NCI-H1694 (cell line): ENCODE measurements at places on chromosomes 3 and 15.

DNA sequence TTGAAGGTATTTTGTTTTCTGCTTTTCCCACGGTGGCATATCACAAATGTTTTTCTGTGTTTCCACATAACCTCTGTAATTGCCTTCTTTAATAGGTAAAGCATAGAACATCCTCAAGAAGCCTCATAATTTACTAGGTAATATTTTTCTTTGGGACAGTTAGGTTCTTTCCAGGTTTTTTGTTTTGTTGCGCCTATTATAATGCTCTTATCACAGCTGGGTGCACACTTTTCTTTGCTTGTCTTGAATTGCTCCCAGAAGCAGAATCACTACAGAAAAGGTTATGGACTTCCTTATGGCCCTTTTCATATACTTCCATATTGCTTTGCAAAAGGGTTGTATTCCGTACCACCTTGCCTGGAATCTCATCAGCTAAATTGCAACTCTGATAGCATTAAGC is 213.5 kb downstream of the RYR3 start:
- DNase-seq = no peak

DNA sequence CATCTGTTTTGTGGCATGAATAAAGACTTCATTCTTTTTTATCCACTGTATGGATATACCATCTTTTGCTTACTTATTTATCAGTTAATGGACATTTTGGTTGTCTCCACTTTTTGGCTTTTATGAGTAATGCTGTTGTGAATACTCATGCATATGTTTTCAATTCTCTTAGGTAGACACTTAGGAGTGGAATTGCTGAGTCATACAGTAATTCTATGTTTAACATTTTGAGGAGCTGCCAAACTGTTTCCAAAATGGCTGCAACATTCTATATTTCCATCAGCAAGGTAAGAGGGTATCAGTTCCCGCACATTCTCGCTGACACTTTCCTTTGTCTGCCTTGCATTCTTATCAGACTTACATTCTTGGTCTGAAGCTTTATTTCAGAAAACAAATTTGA is 191.1 kb downstream of the WNT5A start:
- no peak for DNase-seq

GRCh38 chr3:17913359-17913758 is 170.9 kb upstream of the TBC1D5 start:
- DNase-seq = no peak

DNA sequence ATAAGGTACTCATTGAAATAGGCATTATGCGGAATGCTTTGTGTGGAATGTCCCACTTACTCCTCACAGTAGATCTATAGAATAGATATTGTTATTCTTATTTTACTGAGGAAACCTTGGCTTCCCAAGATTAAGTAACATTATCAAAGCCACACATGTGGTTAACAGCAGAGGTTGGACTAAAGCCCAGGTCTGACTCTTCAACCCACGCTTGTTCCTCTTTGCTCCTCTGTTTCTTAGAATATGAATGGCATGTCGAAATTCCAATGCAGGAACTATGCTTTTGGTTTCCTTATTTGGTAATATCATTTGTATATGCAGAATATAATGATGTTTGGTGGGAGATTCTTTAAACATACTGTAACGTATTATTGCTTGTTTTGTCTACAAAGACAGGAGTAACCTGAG is 818.8 kb upstream of the LMCD1 start:
- no peak for DNase-seq

DNA sequence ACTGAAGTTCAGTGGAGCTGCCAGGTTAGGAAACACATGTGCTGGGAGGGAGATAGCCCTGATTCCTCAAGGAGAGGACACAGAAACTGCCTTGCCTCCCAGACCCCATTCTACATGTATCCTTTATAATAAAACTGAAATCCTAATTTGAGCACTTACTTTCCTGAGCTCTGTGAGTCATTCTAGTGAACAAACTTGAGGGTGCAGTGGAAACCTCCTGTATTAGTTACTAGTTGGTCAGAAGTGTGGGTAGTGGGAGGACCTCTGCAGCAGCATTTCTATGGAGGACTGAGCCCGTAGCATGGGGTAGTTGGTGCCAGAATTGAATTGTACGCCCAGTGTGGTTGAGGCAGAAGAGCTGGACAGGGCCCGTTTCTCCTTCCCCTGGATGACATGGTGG is 23.9 kb downstream of the ATP1B3 start:
- no peak for DNase-seq

DNA sequence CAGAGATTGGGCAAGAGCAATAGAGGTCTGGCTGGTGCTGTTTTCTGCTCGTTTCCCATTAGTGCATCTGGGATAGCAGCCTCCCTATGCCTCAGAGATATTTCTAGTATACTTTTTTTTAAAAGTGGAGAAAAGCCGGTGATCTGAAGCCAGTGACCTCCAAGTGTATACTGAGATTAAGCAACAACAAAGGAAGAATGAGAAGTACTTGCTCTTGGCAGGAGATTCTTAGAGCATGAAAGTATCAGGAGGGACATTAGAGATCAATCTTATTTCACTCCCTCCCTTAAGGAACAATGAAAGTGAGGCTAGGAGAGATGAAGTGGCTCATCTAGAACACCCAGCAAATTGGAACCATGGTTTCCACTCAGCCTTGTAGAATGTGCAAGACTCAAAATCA is 423.3 kb downstream of the SOX2 start:
- DNase-seq = no peak

- no peak for DNase-seq
Measured at GRCh38 chr15:48595981-48596380, 49.5 kb downstream of the FBN1 start.

- DNase-seq = no peak
Measured at GRCh38 chr3:131717493-131717892, 214.7 kb upstream of the MRPL3 start.

GRCh38 chr3:127497166-127497565 is 93.4 kb downstream of the TPRA1 start:
- no peak for DNase-seq

DNA sequence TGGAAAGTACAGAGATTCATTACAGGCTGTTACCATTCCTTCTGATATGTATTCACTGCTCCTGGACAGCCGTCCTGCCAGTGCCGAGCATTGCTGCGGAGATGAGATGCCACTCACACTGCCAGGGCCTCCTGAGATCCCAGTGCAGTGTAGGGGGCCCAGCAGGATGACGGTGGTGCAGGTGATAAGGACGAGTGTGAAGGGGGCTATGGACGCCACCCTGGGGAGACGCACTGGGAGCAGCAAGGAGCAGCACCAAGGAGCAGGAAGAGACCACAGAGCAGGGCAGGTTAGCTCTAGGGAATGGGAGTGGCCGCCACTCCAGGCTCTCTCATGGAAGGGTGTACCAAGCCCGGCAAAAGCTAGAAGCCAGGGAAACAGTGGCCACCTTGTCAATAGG is 4.0 kb upstream of the KLF15 start:
- no peak for DNase-seq

- DNase-seq = no peak
Measured at GRCh38 chr3:187896646-187897045, 151.4 kb upstream of the BCL6 start.

GRCh38 chr15:33137101-33137500 is 57.4 kb downstream of the FMN1 start:
- no peak for DNase-seq

- no peak for DNase-seq
Measured at GRCh38 chr3:38458796-38459498, 5.3 kb downstream of the ACVR2B start.

GRCh38 chr3:10400749-10401495 is 80.0 kb upstream of the SEC13 start:
- DNase-seq = no peak

GRCh38 chr3:99758502-99759177 is 59.0 kb upstream of the CMSS1 start:
- DNase-seq = no peak

DNA sequence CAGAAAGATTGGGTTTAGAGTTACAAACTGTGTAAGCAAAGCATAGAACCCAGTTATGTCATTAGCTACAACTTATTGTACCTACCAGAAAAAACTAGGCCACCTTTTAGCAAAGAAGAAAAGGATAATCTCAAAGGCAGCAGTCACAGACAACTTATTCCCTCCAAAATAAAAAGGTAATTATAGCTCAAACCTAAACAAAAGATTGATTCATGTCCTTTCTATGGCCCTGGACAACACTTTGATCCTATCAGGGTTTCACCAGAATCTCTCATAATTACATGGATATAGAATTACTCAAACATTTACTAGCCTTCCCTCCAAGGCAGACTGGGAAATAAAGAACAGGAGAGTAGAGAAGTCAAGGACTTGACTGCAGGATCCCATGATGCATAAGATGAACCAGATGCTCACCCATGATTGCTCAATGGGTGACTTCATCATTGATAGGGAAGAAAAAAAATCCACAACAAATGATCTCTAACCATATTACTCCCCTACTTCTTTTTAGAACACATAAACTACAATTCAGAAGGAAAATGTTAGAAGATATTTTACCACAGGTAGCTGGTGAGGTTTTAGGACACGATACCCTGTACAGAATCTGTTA is 17.4 kb downstream of the DET1 start:
- DNase-seq = no peak

DNA sequence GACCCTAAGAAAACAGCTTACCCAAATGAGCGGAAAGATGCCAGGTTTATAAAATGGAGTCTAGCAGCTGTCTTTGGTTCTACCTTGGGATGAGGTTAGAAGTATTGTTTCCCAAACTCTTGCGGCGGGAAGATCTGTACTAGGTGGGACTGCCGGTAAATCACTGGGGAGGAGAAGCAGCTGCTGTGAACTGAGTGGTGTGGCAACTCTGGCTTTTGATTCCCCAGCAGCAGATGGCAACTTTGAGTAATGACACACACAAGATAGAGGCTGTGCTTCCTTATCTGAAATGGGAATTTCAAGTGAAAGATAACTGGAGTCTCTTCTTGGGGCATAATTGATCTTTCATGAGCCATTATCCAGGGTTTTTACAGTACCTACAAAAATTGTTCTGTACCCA is 184.9 kb downstream of the ATG7 start:
- DNase-seq = no peak

DNA sequence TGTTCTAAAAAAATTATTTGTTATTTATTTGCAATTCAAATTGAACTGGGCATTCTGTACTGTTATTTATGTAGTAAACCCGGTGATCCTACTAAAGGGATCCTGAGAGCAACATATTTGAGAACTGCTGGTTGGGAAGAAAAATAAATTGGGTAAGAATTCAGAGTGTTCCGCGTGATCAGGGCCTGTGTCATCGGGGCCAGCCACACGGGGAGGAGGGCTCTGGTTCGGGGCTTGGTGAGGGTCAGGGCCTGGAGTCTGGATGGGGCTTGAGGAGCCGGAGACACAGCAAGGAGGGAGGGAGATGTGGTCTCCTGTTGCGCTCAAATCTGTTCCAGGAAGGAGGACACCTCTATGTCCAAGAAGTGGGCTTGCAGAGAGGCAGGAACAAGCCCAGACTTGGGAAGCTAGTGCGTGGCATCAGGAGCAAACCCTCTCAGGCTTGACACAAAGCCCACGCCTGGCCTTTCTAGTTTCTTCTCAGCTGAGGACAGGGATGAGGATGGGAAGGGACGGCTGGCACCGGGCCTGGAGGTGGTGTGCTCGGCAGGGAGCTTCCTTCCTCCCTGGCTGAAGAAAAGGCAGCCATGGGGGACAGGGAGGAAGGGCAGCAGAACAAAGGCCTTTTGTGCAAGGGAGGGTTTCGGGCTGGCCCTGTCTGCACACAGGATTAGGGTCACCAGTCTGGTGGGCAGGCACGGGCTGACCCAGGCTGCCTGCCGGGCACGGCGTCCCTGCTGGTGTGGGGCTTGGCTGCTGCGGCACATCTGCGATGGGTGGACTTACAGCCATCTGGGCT is 22.9 kb upstream of the FBLN2 start:
- no peak for DNase-seq

- DNase-seq = no peak
Measured at GRCh38 chr15:68380456-68380855, 51.5 kb downstream of the ITGA11 start.

GRCh38 chr15:59200560-59200959 is 6.1 kb upstream of the LDHAL6B start:
- no peak for DNase-seq

- no peak for DNase-seq
Measured at GRCh38 chr3:33218446-33219174, at the start of gene SUSD5. Gene SUSD5 (minus strand): TSS chr3:33218810. CDS start chr3:33218797, 13 bp downstream.

DNA sequence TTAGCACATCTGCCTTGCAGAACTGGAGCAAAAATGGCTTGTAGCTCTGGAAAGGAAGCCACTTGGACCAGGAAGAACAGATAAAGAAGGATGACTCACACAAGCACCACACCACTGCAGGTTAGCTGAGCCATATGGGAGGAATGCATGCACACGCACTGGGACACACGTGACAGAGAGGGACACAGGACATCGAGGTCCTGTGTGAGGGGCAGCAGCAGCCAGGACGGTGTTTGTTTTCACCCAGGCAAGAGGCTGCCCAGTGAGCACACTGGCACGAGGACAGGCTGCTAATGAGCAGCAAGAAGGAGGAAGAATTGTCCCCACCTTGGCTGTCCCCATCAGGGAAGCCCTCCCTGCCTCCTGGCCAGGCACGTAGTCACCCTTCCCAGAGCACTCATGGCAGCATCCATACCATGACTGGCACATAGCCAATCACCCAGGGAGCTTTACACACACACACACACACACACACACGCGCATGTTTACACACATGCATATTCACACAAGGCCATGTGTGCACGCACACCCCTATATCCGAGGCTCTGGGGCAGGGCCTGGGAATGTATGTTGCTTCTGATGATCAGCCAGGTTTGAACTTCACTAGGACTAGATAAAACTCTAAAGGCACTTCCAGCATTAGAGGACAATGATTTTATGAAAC is 24.0 kb upstream of the SPTBN5 start:
- DNase-seq = no peak

DNA sequence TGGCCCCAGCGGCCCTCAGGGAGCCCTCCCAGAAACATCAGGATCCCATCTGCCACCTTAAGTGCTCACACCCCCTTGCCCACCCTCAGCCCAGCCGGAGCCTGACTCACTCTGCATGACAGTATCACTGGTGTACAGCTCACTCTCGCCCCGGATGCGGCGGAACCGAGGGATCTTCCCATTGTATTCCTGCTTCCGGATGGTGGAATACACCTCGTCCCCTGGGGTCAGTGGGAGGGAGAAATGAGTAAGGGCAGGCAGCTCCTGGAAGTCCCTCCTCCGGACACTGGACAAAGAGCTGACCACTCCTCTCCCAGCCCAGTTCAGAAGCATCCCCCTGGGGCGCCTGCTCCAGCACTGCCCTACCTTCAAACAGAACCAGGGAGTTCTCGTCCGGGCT is 16.5 kb downstream of the SEMA7A start:
- DNase-seq = no peak
